ENCODE measurements at places on chromosomes 6 and 20.

DNA sequence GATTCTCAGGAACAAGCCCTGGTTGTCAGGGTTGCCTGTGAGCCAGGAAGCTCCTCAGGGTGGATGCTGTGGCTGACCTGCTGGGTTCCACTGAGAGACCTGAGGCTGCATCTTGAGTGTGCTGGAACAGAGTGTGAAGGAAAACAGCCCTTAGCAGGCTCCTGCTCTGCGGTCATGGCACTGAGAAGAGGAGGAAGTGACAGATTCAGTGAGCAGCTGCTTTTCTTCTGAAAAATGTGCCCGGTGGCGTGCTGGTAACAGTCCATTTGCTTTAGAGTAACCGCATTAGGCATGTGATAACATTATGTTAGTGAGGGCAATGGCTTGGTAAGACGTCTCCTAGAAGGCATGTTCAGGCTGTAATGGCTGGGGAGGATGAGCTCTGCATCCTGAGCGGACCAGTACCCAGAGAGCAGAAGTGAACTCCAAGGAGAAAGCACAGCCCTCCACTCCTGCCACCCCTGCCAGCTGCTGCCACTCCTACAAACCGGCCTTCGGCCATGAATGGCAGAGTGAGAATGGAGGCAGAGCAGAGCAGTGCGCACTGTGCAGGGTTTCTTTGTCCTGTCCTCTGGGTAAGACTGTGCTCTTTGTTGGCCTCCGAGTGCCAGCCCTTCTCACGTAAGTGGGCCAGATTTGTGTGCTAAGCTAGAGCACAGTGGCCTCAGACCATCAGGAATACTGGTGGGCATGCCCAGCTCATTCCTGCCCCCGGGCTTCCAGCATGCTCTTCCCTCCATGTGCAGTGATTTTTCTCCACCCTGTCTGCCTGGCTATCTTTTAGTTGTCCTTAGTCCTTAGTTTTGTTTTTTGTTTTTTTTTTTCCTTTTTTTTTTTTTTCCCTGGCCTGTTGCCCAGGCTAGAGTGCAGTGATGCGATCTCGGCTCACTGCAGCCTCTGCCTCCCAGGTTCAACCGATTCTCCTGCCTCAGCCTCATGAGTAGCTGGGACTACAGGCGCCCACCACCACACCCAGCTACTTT, 98.1 kb upstream of the VSTM2L start:
- no peak for DNase-seq

DNA sequence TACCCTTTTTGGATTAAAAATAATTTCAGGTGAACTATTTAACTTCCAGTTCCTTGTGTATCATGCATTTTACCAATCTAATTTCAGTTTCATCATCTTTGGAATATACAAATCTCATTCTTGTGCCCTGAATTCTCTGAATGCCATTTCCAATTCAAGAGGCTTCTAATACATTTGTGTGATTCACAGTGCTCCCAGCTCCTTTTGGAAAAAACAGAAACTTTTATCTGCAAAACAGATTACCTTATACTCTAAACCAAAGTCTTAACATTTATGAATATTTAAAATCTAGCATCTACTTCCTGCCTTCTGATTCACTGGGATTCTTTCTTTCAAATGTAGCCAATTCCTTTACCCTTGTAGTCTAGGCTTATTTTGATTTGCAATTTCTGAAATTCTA, 11.1 kb upstream of the PEX7 start:
- DNase-seq: peak; percentile 37

DNA sequence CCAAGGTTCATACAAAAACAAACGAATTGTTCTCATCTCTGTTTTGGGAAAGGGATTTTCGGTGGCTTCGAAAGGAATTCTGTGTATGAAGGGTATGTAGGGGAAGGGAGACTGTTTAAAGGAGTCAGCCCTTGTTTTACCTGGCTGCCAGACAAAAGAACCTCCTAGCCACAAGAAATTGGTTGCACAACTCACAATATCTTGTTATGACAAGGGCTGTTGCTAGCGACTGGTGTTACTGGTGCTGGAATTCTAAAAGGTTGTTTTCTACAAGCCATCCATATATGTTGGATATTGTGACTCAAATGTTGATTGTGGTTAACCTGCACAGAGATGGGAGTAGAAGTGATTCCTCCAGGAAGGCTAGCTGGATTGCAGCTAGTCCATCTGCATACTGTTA, 34.6 kb upstream of the CITED2 start:
- DNase-seq: peak; percentile 84

GRCh38 chr6:50717734-50718457, 4.6 kb downstream of the TFAP2D start:
- no peak for DNase-seq

- no peak for DNase-seq
Observed at GRCh38 chr6:73391675-73392074, 3.0 kb upstream of the DDX43 start.

- no peak for DNase-seq
Observed at GRCh38 chr20:40109136-40109535, 579.9 kb downstream of the MAFB start.
